CD14-positive monocyte (primary cell): ENCODE measurements at places on chromosomes 12 and 14. TPM values are rescaled to one million over a fixed set of nuclear protein-coding genes. Genes with fewer than 3 reads are reported as not detected.

The KRT78 gene
- not detected for polyA plus RNA-seq

GRCh38 chr14:33999771-34000291, 49.0 kb upstream of the EGLN3 start:
- no peaks in the 10 kb centered on the region for H3K36me3 ChIP-seq
- no peaks in the 10 kb centered on the region for H3K4me1 ChIP-seq
- no peak overlapping the region for H3K27ac ChIP-seq
- no peak for DNase-seq
- no peaks in the 10 kb centered on the region for H3K27me3 ChIP-seq
- no peak overlapping the region for H3K4me3 ChIP-seq

DNA sequence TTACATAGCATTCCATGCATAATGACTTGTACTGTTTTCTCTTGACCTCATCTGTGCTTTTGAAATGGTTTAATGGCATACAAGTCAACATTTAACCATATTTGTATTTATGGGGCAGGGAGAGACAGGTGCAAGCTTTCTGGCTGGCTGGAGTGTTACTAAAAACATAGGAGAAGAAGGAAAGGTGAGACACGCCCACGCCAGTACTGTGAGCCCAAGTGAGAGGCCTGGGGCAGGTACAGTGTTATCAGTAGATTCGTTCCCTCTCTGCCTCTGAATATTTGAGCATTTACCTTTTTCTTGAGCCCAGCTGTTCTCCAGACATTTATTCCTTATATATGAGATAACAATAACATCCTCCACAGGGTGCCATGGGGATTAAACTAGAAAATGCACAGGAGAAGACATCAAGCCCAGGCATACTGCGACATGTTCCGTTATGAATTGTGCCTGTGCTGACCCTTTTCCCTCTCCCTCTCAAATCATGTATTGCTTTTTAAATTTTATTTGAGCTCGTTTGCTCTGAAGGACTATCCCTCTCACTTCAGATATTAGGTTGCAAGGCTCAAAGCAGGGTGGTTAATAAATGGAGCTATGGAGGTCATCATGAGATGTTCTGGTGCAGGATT, 34.6 kb upstream of the TUBA1C start:
- H3K27ac ChIP-seq = peak overlapping the region; percentile 72
- no peaks in the 10 kb centered on the region for H3K27me3 ChIP-seq
- no peak for DNase-seq
- peaks cover 57% of the 10 kb centered on the region for H3K4me1 ChIP-seq

DNA sequence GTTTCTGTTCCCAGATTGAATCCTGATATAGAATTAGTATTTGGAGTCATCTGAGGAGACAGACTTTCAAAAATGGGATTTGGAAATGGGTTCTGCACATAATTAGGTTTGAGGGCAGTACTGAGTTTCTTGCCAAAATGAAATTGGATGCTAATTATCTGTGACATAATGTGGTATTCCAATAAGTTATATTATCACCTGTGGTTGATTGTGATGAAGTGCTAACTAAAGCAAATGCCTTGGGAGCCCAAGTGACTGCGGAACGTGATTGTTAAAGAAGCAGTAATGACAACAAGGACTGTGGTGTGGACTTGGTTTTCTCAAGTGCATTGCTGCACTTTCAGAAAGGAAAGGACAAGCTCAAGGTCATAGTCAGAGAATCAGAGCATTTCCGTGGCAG, 337.0 kb downstream of the IPO8 start:
- DNase-seq = no peak
- no peaks in the 10 kb centered on the region for H3K27me3 ChIP-seq
- H3K27ac ChIP-seq = no peak overlapping the region

DNA sequence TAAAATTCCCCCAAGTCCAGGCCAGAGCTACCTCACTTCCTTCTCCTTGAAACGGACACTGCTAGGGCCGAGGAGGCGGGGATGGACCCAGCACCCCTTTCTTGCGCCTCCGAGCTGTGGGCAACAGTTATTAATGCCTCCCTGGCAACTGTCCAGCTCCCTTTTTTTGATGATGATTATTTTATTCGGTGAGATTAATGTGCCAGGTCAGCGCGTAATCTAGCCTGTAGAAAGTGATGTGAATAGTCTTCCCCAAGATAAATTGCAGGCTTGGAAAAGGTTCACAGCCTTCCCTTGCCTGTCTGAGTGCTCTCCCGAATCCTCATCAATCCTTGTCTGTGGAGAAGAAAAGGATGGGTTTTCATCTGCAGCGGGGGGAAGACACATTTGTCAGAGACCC, 54.3 kb downstream of the RNFT2 start:
- no peak overlapping the region for H3K4me3 ChIP-seq
- no peak for DNase-seq
